Activated CD4-positive, alpha-beta T cell treated with anti-CD3 and anti-CD28 coated beads, Interleukin-2, amount 50 U/mL, for 48 hours (primary cell): ENCODE measurements at places on chromosomes 7 and 10.

DNA sequence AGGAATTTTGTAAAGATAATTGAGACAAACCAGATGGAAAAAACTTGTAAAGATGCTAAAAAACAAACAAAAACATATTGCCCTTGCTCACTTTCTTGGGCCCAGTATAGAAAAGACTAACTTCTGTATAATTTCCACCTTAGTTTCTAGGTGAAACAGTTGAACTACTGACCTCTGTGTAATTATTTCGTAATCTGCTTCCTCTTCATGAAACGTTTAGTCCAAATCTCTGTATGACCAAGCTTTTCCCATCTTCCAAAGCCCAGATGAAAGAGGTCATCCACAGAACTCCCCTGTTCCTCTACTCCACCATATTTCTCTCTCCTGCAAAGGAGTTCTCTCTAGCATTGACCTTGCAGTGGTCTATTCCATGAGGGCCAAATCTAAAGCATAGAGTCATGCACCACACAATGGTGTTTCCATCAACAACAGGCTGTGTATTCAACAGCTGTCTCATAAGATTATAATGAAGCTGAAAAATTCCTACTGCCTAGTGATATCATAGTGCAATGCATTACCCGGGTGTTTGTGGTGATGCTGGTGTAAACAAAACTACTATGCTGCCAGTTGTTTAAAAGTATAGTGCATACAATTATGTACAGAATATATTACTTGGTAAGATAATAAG, 647.6 kb downstream of the TNS3 start:
- DNase-seq = no peak

- no peak for DNase-seq
These were observed 151.6 kb upstream of the CACNA2D1 start for GRCh38 chr7:82595176-82595575.

- DNase-seq = no peak
These were observed 135.6 kb upstream of the LYZL2 start for GRCh38 chr10:30765022-30765615.

GRCh38 chr7:145692237-145692950, 424.2 kb upstream of the CNTNAP2 start:
- no peak for DNase-seq
